Activated CD8-positive, alpha-beta memory T cell treated with anti-CD3 and anti-CD28 coated beads for 4 hours (primary cell): ENCODE measurements at places on chromosomes 11 and 22.

DNA sequence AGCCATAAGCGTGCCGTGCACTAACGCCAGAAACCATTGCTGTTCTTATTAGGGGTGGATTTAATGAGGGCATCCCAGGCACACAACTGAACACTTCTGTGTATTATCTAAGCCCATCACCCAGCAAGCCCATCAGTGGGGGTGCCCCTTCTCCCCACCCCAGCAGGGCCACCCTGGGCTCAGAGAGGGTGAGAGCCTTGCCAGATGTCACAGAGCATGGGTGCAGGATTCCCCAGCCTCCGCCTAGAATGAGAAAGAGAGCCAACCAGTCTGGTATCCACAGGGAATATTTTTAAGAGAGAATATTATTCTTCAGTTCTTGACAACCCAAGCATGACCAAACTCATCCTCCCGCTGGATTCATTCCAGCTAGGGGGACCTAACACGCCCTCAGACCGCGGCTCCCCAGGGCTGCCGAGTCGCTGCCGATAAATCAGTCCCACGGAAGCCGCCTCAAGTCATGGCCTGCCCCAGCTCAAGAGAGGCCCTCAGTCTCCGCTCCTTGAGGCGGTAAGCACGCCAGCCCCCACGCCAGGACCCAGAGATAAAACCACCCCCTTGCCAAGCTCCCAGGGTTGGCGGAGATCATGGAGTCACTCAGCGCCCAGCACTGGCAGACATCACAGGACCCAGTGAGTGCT is 47.2 kb downstream of the MN1 start:
- no peak for DNase-seq

DNA sequence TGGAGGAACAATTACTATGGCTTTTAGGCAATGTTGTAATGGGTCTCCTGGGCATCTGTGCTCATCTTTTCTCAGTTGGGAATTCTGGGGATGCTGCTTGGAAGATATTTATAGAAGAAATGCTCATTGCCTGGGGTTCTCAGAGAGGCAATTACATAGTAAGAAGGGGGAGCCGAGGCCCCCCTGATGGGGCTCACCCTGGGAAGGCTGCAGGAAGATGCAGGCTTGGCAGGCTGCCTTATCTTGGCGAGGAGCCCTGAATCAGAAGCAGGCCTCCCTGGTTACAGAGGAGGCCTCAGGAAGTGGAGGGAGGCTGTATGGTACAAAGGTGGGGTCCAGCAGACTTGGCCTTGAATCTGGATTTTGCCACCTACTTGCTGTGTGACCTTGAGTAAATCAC is 60.6 kb upstream of the CRYBB3 start:
- no peak for DNase-seq

DNA sequence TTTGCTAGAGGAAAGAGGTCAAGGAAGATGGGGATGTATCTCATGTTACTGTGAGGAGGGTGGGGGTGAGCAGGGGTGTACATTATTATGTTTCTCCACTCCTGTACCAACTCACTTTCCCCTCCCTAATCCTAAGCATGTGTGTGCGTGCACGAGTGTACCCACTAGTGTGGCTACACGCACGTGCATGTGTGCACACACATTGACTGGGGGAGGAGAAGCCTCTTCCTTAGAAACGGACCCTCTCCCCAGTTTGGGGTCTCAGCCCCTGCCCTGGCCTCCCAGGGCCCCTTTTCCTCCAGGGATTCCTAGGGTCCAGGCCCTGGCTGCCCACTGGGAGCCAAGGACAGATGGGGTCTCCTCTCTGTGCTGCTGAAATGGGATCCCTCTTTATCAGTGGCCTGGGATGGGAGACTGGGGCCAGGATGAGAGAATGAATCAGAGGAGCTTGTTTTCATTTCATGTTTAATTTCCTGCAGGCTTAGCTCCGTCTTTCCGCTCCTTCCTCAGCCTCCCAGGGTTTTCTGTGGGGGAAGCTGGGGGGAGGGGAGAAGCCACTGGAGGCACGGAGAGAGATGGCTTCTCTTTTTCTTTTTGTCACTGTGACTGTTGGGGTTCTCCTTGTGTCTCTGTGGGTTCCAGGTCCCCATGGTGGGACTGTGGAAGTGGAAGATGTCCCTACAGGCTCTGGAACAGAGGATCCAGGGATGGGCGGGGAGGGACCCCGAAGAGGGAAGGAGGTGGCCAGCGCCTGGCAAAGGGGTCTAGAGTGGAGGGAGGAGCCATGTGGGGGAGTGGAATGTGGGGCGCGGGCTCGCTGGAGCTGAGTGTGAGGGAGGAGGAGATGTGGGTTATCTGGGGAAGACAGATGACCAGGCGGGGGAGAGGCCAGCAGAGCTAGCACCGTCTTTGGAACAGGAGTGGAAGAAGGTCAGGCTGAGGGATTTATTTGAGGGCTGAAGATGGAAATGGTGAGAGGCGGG is 40.3 kb downstream of the ALX4 start:
- DNase-seq: no peak

DNA sequence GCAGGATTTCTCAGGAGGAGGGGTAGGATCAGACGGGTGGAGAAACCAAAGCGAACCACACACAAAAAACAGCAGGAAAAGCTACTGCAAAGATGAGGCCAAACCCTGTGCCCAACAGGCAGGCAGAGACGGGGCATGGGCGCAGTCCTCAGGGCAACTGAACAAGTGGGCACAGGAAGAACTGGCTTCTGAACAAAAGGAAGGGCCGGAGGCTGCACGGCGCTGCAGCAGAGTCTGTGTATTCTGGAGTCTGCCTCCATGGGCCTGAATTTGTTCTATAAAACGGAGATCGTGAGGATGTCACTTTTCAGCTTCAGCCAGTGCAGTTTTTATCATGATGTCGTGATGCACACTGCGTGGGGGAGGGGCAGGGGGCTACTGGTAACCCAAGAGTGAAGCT is 1026.0 kb downstream of the TBC1D22A start:
- no peak for DNase-seq

DNA sequence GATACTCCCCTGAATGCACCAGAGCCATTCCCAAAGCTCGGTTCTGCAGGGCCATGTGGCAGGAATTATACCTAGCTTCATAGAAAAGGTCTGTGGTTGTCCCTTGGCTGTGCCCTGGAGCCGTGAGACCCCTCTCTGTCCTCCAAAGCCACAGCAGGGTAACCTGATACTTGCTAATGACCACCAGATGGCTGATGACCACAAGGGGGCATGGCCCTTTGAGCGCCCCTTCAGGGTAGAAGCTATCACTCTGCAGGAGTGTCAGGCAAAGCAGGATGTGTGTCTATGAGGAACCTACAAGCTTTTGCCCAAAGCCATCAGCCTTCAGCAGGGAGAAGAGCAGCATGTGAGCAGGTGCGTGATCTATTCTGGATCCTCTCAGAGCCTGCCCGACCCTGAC is 95.3 kb downstream of the NTM start:
- no peak for DNase-seq

DNA sequence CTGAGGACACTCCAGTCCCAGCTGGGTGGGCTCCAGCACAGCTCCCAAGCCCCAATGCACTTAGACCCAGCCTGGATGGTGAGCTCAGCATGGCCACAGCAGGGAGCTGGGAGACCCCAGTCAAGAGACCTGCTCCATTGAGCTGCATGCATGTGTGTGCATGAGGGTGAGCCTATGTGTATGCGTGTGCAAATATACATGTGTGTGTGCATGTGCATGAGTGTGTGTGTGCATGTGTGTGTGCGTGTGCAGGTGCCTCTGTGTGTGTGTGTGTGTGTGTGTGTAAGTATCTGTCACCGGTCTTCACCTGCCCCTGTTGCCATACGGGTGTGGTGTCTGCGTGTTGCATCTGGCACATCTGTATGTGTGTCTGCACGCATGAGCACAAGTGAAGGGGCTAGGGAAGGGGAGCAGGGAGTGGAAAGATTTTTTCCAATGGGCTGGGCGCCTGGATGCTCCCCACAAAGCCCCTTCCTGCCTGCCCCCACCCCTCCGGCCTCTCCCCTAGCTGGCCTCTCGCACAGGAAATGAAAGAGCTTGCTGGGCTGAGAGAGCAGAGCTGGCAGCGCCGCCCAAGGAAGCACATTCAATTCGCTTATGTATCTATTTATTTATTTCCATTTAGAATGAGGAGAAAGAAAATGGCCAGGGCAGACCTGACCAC is 4.1 kb downstream of the TSPAN32 start:
- DNase-seq: no peak
